A549 treated with Hydrocortisone at 1 μM for 4 hours (cell line): ENCODE measurements at places on chromosomes 1 and 21. TPM values are rescaled to one million over a fixed set of nuclear protein-coding genes. Genes with fewer than 3 reads are reported as not detected.

Gene OR6N1
- total RNA-seq, result not detected in 5 replicates

Gene SPRR2E
- total RNA-seq, result not detected in 5 replicates

Gene PLA2G2C
- not detected in 5 replicates for total RNA-seq

Gene LCE3D
- total RNA-seq, result 2.6 to 3.6 TPM (median 3.1 TPM) in 5 replicates

Gene TSACC
- 1.7 to 2.8 TPM (median 2.1 TPM) in 5 replicates for total RNA-seq

Gene MAP3K7CL
- total RNA-seq, result 1.2 to 2.4 TPM (median 2.0 TPM) in 5 replicates

Gene ZMYND12
- 0.21 to 0.46 TPM (median 0.40 TPM) in 5 replicates for total RNA-seq

Gene SHCBP1L
- not detected in 5 replicates for total RNA-seq

Gene PTGER3
- total RNA-seq, result 0.03 TPM in 1 of 5 replicates, not detected in the others

Gene UBXN10
- total RNA-seq, result not detected in 5 replicates

Gene SLC2A1
- total RNA-seq, result 90.6 to 127 TPM (median 104 TPM) in 5 replicates
